Hepatocyte (in vitro differentiated cells): ENCODE measurements at places on chromosomes 7 and 10. TPM values are rescaled to one million over a fixed set of nuclear protein-coding genes. Genes with fewer than 3 reads are reported as not detected.
A peak's percentile ranks its signal among the peaks of the same experiment; 100 is the strongest.

Gene LRRTM3
- polyA plus RNA-seq: 0.68 and 1.9 TPM in 2 replicates

Gene NRAP
- polyA plus RNA-seq: 0.04 and 0.19 TPM in 2 replicates

Gene CCM2
- polyA plus RNA-seq: 53.8 and 57.1 TPM in 2 replicates

Gene P4HA1
- polyA plus RNA-seq: 140 and 149 TPM in 2 replicates

Gene TMEM178B
- polyA plus RNA-seq: 0.24 and 0.26 TPM in 2 replicates

GRCh38 chr10:12188656-12189055 lies 7.0 kb downstream of the NUDT5 start:
- no peak for DNase-seq
- H3K4me3 ChIP-seq: no peak overlapping the region
- H3K4me1 ChIP-seq: peaks cover 3% of the 10 kb centered on the region
- H3K27me3 ChIP-seq: no peaks in the 10 kb centered on the region
- no peaks in the 10 kb centered on the region for H3K36me3 ChIP-seq

DNA sequence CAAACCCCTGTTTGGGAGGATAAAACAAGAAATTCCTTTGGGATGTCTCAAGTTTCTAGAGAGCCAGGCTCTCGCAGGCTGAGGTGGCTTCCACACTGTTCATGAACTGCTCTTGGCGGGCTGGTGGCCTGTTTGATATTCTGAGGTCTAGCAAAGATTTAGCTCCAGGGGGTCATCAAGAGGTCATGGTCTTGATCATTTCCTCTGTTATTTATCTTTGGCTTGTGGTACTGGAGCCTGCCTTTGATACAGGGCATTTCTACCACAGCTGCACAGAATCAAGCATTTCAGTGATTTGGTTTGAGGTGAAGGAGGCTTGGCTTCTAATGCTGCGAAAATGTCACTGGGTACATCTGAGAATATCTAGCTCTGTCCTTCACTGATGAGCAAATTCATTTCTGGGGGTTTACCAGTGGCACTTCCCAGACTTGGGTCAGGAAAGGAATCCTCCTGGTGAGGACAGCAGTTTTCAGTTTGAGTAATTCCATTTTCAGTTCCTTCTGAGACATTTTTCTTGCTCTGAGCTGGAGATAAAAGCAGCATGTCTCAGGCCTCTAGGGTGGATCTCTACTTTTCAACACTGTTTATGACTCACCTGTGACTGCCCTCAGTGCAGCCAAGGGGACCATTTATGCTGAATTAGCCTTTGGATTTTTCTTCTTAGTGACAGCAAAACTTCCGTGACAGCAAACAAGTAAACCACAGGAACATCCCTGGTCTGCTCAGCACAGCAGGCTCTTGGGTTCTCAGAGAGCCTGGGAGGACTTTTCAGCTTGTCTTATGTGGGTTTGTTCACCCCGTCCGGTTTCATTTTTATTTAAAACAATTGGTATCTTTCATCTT lies 312.0 kb downstream of the RNLS start:
- H3K4me1 ChIP-seq: peaks cover 13% of the 10 kb centered on the region
- no peaks in the 10 kb centered on the region for H3K36me3 ChIP-seq
- H3K27ac ChIP-seq: peak overlapping the region; percentile 47
- no peak for DNase-seq

- H3K27ac ChIP-seq: no peak overlapping the region
- no peaks in the 10 kb centered on the region for H3K36me3 ChIP-seq
- no peaks in the 10 kb centered on the region for H3K4me1 ChIP-seq
- no peaks in the 10 kb centered on the region for H3K27me3 ChIP-seq
- H3K4me3 ChIP-seq: no peak overlapping the region
Measured at GRCh38 chr10:79390551-79391229, 43.4 kb downstream of the PPIF start.

- peak; percentile 40 for DNase-seq
- H3K36me3 ChIP-seq: no peaks in the 10 kb centered on the region
- no peak overlapping the region for H3K4me3 ChIP-seq
- H3K27me3 ChIP-seq: no peaks in the 10 kb centered on the region
- H3K27ac ChIP-seq: peak overlapping the region; percentile 68
Measured at GRCh38 chr10:7572391-7572790, 94.4 kb downstream of the ITIH5 start.

DNA sequence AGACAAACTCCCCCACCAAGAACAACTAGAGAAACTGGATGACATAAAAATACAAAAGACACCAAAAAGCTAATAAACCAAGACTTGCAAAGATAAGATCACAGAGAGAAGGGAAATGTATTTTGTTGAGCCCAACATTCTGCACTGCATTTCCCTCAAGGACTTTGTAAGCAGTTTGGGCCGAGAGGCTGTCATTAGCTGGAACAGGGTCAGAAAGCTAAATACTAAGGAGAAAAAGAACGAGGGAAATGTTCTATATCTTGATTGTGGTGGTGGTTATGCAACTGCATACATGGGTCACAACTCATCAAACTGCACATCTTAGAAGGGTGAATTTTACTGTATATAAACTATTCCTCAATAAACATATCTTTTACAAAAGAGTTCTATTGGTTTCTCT lies 315.0 kb downstream of the IPMK start:
- no peak overlapping the region for H3K27ac ChIP-seq
- no peaks in the 10 kb centered on the region for H3K36me3 ChIP-seq
- no peak overlapping the region for H3K4me3 ChIP-seq

DNA sequence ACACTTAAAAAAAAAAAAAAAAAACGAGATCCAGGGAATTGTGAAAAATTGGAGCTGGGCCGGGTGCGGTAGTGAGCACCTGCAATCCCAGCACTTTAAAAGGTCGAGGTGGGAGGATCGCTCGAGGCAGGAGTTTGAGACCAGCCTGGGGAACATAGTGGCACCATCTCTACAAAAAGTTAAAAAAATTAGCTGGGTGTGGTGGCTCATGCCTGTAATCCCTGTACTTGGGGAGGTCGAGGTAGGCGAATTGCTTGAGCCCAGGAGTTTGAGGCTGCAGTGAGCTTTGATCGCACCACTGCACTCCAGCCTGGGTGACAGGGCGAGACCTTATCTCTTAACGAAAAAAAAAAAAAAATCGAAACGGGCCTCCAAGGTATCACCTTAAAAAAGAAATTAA lies 2.0 kb downstream of the CLDN4 start:
- peak overlapping the region; percentile 61 for H3K4me3 ChIP-seq
- peaks cover 19% of the 10 kb centered on the region for H3K4me1 ChIP-seq
- peak overlapping the region; percentile 99 for H3K27ac ChIP-seq
- no peaks in the 10 kb centered on the region for H3K36me3 ChIP-seq

GRCh38 chr10:35208949-35209613 lies 82.4 kb downstream of the CREM start:
- H3K27ac ChIP-seq: no peak overlapping the region
- H3K36me3 ChIP-seq: no peaks in the 10 kb centered on the region
- no peak for DNase-seq

GRCh38 chr10:100750291-100751210 lies 5.2 kb downstream of the PAX2 start:
- H3K36me3 ChIP-seq: no peaks in the 10 kb centered on the region
- no peak for DNase-seq
- H3K4me3 ChIP-seq: no peak overlapping the region
- H3K27ac ChIP-seq: no peak overlapping the region
- peaks cover 12% of the 10 kb centered on the region for H3K4me1 ChIP-seq
- H3K27me3 ChIP-seq: peaks cover 100% of the 10 kb centered on the region

- H3K36me3 ChIP-seq: no peaks in the 10 kb centered on the region
- H3K27me3 ChIP-seq: no peaks in the 10 kb centered on the region
- peaks cover 5% of the 10 kb centered on the region for H3K4me1 ChIP-seq
- H3K4me3 ChIP-seq: no peak overlapping the region
Measured at GRCh38 chr7:122750389-122750788, 47.7 kb upstream of the RNF148 start.
